ENCODE measurements at places on chromosomes 16 and 17.

DNA sequence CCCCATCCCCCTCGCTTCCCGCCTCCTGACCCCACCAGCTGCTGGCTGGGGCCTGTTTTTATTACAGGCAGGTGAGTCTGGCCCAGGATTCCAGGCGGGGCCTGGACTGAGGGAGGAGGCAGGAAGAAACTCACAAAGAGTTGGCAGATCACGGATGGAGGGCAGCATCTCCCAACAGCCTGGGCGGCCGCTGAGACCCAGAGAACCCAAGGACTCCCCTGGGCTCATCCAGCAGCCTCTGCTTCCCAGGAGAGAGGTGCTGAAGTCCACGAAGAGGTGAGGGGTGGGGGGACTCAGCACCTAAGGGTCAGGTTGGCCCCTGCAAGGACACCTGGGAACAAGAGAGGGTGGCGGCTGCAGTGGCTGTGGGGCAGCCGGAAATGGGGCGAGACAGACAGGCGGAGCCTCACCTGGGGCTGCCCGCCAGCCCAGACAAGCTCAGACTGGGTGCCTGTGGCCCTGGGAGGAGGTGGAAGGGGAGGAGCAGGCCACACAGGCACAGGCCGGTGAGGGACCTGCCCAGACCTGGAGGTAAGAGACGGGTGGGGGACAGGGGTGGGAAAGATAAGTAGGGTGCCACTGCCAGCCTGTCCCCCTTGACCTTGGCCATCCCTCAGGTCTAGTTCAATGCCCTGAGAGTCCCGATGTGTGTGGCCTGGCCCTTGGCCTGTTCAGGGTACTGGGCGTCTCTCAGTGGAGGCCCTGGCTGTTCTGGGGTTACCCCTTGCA lies 8.7 kb upstream of the ADGRG1 start:
- DNase-seq: no peak

- DNase-seq: no peak
Measured at GRCh38 chr17:56809106-56809819, 24.5 kb downstream of the C17orf67 start.

DNA sequence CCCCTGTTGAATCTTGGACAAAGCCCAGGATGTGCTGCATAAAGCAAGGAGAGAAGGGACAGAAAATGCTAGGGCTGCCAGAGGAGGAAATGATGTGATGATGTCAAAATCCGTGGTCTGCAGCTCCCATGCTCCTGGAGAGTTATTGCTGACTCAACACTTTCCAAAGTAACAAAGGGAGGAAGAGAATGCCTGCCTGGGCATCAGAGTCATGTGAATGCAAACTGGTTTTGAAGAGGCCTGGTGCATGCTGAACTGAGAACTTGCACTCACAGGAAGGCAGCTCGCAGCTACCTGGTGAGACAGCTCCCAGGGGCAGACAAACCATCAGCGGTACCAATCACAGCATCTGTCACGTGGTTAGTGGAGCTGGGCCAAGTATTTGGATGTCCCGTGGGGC lies 2.8 kb downstream of the MARVELD3 start:
- no peak for DNase-seq

DNA sequence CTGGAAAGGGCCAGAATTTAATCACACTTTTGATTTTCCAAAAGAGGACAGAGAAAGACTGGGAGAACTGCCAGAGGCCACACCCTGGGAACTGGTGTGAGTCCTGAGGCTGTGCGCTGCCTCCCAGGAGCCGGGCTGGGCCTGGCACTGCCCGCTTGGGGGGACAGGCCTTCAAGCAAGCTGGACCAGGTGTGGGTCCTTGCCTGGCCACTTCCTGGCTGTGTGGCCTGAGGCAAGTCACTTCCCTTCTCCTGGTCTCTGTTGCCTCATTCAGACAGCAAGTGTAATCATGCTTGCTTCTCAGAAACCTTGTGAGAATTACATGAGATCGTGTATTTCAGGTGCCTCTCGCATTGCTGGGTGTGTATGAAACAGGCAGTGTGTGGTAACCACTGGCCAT lies 143.0 kb downstream of the SNX29 start:
- no peak for DNase-seq

DNA sequence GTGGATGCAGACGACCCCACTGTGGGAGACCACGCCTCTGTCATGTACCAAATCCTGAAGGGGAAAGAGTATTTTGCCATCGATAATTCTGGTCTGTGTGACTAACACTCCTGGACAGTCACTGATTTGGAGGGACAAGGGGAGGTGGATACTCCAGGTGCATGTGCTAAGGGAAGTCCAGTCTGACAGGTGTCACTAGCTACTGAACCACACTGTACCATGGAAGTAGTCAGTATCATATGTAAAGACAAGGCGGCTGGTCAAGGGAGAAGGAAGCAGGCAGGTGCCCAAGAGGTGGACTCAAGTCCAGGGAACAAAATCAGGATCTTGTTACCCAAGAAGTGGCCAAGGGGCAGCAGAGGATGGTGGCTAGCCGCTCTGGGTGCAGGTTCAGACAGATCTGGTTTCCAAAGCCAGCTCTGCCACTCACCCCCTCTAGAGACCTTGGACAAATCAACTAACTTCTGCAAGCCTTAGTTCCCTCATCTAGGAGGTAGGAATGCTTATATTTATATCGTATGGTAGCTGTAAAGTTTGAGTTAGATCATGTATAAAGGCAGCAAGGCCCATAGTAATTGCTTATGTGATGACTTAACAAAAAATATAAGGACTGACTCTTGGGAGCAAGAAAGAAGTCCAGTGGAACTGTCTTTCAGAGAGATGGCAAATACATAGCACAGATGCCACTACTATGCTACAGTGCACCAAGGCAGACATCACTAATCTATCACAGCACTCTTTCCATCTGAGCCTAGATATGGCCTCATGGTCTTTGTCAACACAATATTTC lies 22.1 kb downstream of the CDH5 start:
- DNase-seq: no peak
